WTC11 (cell line): ENCODE measurements at places on chromosomes 2 and 18. TPM values are rescaled to one million over a fixed set of nuclear protein-coding genes. Genes with fewer than 3 reads are reported as not detected.

DNA sequence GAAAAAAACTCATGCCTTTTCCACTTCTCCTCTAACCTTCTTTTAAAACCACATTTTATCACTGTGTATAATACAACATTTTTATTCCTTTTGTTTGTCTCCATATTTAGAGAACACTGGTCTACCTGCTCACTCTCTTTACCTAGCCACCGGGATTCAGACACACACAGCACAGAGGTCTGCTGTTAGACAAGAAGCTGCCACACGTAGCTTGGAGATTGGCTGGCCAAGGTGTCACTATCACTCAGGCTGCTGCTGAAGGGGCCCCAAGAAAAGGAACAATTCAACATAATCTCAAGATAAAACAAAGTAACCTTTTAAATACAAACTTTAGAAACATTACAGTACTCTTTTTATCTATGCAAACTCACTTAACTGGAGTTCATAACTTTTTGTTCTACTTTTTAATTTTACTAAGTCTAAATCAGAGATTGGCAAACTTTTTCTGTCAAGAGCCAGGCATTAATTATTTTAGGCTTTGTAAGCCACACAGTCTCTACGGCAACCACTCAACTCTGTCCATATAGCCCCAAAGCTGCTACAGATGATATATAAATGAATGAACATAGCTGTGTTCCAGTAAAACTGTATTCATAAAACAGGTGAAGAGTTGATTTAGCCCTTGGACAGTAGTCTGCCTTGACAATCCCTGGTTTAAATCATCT, 25.8 kb downstream of the FEZ2 start:
- no peak for DNase-seq

GRCh38 chr18:8707556-8708300, 2.4 kb downstream of the MTCL1 start:
- no peak for DNase-seq

DNA sequence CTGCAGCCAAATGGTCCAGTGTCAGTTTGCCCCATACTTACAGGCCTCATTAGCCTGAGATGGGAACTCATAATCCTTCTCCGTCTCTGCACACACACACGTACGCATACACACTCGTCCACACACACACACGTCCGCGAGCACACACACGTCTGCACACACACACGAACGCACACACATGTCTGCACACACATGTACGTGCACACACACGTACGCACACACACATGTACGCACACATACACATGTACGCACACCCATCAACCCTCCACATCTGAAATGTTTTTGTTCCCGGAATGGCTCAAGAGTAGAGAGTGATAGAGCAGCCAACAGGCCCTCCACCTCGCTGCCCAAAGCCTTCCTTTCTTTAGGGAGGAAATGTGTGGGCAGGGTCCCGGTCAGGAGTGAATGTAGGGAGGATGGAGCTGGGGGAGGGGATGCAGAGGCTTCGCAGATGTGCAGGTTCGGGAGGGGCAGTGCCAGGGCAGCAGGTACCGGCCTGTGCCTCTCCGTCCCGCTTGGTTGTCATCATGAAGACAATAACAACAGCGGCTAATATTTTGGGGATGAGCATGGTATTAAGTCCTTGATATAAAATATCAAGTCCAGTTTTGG, 52.7 kb downstream of the PTGR3 start:
- no peak for DNase-seq

DNA sequence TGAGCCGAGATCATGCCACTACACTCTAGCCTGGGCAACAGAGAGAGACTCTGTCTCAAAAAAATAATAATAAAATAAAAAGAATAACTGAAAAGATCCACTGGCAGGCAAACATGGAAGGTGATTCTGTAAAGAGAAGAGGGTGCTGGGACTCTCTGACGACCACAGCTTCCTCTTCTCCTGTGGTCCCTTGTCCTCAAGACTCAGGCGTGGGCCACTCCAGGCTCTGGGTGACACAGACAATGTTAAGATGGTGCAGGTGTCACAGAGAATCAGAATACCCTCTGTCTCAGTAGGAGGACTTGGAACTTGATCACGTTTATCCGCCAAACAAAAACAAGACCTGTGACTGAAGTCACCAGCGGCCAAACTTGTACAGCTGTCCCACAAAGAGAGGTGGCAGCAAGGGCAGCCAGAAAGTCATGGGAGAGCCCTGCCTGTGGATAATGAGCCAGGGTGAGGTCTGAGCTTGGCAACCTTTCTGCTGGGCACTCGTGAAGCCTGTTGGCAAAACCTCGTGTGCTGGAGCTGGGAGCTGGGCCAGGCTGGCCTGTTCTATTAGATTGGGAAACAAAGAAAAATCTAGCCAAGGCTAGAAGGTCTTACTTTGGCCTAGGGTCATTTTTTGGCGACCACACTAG, 76.4 kb upstream of the ITGA6 start:
- DNase-seq: no peak

DNA sequence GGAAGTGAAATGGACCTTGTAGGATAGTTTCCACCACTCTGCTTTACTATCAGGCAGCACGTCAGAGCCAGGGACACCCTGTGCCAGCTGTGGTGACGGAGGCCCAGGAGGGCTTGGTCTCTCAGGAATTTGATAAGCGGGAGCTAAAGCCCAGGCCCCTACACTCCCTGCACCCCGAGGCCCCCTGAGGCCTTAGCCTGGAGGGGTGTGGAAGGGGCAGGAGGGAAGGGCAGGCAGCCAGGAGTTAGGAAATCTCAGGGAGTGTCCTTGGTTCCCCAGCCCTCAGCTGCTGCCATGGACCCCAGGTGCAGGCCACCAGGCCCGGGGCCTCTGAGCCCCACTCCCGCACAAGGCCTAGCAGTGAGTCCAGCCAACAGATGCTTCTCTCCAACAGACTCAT, 38.2 kb downstream of the PDIA6 start:
- no peak for DNase-seq

DNA sequence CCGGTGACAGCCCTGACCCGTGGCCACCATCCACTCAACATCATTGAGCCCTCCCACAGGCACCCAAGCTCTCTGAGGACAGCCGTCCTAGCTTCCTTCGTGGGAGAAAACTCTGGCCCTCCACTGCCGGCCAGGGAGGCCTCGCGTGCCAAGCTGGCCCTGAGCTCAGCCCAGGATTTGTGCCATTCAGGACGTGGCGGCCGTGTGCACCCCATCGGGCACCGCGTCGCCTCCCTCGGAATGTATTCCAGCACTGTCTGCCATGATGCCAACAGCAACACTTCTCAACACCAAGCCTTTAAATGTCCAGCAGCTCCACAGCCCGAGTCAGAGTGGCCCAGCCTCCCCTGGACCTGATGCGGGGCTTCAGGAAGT, 35.7 kb downstream of the ZNF516 start:
- no peak for DNase-seq

DNA sequence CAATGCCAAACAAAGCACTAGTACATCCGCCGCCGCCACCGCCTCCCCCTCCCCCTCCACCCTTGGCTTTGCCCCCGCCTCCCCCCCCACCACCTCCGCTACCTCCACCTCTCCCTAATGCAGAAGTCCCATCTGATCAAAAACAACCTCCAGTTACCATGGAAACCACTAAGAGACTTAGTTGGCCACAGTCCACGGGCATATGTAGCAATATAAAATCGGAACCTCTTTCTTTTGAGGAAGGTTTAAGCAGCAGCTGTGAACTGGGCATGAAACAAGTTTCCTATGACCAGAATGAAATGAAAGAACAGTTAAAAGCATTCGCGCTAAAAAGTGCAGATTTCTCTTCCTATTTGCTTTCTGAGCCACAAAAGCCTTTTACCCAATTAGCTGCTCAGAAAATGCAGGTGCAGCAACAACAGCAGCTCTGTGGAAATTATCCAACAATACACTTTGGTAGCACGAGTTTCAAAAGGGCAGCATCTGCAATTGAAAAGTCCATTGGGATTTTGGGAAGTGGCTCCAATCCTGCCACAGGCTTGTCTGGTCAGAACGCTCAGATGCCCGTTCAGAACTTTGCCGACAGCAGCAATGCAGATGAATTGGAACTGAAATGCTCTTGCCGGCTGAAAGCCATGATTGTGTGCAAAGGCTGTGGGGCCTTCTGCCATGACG, 168.0 kb downstream of the ASXL3 start:
- DNase-seq: no peak

DNA sequence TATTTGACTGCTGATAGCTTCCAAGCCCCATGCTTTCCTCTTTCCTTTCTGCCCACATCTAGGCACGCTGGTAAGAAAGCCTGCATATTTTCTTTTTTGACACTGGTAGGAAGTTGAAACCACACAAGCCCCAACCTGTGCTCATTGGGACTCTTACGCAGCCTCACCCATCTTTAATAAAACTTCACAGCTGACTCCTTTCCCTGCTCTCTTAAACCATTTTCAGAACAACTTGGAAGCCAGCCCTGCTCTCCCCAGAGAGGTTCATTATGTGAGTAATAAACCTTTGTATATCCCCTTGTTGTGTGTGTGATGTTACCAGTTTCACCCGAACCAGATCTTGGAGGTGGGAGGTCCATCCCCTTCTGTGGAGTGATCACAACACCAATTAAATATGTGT, 268.4 kb downstream of the GPD2 start:
- no peak for DNase-seq

DNA sequence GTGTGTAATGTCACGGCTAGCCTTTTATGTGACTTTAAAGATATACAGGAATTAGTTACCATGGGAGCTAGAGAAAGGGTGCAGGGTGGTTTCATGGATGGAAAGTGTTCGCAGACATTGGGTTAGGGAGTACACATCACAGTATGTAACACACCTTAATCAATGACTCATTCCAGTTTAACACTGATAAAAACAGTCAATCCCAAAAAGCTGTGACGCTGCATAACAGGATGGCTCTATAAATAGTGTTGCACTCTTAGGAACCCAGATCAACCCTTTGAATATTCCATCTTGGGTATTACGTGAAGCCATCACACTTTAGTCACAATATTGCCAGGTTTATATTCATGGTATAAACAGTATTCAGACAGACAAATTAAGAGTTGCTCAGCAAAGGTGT, 33.6 kb downstream of the CAB39 start:
- DNase-seq: no peak

GRCh38 chr2:112256654-112257053, 1.8 kb upstream of the ZC3H8 start:
- no peak for DNase-seq

- DNase-seq: no peak
Measured at GRCh38 chr18:37364237-37364636, 201.4 kb downstream of the CELF4 start.

- DNase-seq: no peak
Measured at GRCh38 chr2:2573205-2573604, 242.1 kb upstream of the MYT1L start.

- DNase-seq: no peak
Measured at GRCh38 chr18:62331581-62332356, 6.7 kb downstream of the TNFRSF11A start.

DNA sequence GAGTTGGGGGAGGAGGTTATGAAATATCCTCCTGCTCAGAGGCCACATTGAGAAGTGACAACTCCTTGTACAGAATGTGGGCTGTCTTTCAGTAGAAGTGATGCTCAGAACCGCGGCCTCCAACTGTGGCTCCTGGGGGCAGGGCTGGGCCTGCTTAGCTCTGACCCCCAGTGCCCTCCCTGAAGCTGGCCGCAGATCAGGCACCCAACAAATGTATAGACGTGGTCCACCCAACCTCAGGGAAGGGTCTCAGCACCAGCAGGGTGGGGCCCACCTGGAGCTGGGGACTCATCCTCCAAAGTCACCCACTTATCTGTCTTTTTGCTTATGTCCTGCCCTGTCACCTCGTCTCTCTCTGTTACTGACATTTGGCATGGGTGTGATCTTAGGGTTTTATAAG, 11.1 kb upstream of the BIN1 start:
- no peak for DNase-seq

- no peak for DNase-seq
Measured at GRCh38 chr2:227095346-227095745, 68.7 kb downstream of the COL4A4 start.

GRCh38 chr18:11259469-11260150, 110.2 kb upstream of the PIEZO2 start:
- DNase-seq: no peak

DNA sequence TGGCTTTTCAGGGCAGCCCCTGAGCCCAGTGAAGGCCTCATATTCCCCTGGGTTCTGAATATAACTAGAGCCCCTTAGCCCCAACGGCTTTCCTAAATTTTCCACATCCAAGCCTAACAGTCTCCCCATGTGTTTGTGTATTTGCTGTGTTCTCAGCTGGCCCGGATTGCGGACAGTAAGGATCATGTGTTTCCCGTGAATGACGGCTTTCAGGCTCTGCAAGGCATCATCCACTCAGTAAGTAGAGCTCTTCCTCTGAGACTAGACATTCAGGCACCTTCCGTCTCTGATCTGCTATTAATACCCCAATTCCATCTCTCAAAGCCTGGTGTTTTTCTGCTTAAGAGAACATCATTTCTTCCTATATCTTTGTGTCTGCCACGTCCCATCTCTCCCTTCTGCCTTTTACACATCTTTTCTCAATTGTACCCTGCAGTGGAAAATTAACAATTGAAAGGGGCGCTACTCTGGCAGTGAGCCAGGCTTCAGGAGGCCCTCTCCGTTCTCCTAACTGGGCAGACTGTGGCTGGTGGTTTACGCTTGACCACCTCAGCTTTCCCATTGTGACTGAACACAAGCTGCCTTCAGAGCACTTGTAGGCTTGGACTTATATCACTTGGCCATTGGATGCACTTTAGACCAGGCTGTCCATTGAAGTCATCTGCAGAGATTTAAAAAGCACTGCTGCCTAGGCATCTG, 64.4 kb downstream of the ANTXR1 start:
- no peak for DNase-seq

- no peak for DNase-seq
Measured at GRCh38 chr2:86026744-86027065, 79.0 kb downstream of the POLR1A start.

The CIB4 gene
- not detected in 3 replicates for total RNA-seq

The TGFA gene
- 2.5 to 3.0 TPM (median 2.7 TPM) in 3 replicates for total RNA-seq

The COL5A2 gene
- 16.0 to 18.4 TPM (median 17.2 TPM) in 3 replicates for total RNA-seq

The SH3BP4 gene
- 31.1 to 44.4 TPM (median 32.6 TPM) in 3 replicates for total RNA-seq
